ENCODE measurements at places on chromosomes 4 and X.

DNA sequence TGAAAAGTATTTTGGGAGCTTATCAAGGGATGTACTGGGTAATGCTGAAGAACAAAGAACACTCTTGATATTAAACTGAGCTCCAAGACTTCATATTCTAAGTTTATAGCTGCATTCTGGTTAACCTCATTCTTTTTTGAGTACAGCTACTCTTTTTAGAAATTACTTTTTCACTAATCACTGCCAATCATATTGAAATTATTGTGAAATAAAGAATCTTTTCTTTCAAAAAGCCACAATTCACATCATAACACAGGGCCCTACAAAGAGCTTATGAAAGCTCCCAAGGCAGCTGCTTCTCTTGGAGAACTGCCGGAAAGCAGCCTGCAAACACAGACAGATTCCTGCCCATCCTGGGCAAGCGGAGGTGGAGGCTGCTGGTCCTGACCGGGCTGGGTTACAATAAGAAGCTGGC, 121.4 kb downstream of the RNF150 start:
- no peak for DNase-seq

DNA sequence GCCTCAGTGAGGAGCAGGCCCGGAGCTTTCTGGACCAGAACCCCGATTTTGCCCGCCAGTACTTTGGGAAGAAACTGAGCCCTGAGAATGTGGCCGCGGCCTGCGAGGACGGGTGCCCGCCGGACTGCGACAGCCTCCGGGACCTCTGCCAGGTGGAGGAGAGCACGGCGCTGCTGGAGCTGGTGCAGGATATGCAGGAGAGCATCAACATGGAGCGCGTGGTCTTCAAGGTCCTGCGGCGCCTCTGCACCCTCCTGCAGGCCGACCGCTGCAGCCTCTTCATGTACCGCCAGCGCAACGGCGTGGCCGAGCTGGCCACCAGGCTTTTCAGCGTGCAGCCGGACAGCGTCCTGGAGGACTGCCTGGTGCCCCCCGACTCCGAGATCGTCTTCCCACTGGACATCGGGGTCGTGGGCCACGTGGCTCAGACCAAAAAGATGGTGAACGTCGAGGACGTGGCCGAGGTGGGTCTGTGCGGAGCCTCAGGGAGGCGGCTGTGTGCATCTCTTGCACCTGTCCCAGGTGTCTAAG, 323 bp downstream of the PDE6B start:
- no peak for DNase-seq

GRCh38 chr4:146245246-146245645, 30.9 kb downstream of the REELD1 start:
- no peak for DNase-seq

DNA sequence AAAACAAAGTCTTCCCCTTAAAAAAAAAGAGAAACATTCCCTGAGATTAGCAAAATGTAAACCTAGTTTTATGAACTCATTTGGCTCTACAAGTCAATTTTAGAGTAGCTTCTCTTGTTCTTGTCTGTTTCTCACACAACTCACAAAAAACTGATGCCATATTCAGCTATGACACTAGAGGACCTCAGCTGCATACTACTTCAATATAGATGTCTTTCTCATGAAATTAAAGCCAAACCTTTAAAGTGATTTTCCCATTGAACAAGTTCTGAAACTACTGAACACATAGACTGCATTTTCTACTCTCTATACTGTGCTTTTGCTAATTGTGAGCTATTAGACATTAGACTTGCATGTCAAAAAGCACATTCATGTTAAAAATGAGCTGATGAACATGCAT, 49.8 kb downstream of the TBCK start:
- no peak for DNase-seq

DNA sequence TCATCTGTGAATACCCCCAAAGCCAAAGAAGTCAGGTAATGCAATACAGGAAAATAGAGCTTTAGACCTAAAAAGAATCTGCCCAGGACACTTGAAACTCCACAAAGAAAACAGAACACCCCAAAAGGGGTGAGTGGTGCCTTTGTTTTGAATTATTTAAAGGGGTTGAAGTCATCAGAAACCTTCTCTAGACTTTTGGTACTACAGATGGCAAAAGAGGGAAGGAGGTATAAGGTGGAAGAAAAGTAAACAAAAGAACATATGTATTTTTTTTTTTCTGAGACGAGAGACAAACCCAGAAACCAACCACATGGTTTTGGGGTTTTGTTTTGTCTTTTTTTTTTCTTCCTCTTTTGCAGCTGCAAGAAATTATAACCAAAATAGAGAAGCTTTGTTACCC, 1477.8 kb downstream of the C4orf33 start:
- no peak for DNase-seq
